ENCODE measurements at places on chromosomes 4 and X.
A peak's percentile ranks its signal among the peaks of the same experiment; 100 is the strongest.

DNA sequence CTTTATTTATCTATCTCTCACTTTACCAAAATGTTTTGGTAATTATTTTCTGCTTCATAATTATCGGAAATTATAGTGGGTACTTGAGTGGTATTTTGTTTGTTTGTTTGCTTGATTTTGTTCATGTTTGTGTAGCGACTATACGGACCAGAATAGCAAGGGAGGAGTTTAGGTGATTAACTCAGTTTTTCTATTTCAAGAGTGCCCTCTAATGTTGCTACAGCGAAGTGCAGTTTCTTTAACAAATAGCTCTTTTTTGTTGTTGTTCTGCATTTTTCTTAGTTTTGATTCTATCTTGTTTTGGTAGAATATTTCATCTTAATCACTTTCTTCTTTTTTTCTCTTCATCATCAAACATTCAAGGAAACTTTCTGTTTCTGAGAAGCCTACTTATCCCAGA is 40.8 kb upstream of the QRFPR start:
- DNase-seq, result no peak

GRCh38 chr4:123986268-123986798 is 589.7 kb downstream of the SPRY1 start:
- DNase-seq, result peak; percentile 97

- no peak for DNase-seq
Observed at GRCh38 chr4:76989391-76990061, 40.0 kb downstream of the SEPTIN11 start.

DNA sequence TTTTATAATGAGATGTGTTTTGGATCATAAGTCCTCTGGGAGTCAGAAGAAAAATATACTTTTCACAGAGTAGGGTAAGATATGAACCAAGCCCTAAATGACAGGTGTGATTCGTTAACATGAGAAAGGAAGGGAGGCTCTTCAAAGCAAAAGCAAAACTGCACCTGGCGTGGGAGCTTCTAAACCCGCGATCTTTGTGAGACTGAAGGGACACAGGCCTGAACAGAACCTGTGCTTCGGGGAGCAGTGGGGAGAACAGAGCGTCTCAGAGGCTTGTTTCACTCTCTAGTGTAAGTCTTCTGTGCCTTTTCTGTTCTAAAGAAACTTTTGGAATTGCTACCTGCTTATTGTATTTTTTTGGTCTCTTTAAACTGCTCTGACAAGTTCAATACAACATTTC is 30.2 kb upstream of the CYP4V2 start:
- DNase-seq, result no peak

DNA sequence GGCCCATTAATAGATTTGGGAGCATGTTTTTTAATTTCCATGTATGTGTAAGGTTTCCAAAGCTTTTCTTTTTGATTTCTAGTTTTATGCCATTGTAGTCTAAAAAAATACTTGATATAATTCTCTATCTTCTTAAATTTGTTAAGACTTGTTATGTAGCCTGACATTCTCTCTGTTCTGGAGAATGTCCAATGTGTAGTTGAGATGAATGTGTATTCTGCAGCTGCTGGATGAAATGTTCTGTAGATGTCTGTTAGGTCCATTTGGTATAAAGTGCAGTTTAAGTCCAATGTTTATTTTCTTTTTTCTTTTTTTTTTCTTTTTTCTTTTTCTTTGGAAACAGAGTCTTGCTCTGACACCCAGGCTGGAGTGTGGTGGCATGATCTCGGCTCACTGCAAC is 378.5 kb upstream of the MAD2L1 start:
- DNase-seq, result no peak

DNA sequence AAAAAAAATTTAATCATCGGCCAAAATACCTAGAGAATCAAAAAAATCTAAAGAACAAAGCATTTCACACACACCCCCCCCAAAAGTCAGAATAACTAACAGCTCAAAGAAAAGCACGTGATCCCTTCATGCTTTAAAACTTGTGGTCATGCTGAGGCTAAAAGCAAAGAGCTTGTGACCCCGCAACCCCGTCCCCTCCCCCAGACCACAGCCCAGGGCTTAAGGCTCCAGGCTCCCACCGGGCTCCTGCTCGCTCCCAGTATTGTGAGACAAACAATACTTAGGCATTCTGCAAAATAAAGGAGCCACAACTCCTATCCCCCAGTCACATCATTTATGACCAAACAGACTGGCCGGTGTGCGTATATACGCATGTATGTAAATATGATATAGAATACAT is 62.1 kb upstream of the CCDC160 start:
- no peak for DNase-seq

GRCh38 chr4:63233671-63234070 is 1175.6 kb downstream of the TECRL start:
- no peak for DNase-seq

DNA sequence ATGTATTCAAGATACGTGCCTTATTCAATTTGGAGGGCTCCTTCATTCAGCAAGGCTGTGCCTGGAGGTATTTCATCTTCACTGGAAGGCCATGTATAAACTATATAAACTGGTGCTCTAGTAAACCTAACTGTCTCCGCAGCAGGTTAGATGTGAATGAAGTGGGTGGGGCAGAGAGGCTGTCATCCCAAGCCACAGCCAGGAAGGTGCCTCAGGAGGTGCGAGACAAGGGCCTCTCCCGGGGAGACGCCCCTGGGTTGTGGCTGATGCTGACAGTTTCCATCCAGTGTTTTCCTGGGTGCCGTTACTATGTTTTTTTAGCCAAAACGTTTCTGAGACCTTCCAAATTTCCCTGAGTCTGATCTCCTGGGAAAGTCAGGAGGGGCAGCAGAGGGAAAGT is 221.5 kb upstream of the RPL34 start:
- no peak for DNase-seq

- no peak for DNase-seq
Observed at GRCh38 chr4:33176566-33176965, 2456.4 kb downstream of the PCDH7 start.

DNA sequence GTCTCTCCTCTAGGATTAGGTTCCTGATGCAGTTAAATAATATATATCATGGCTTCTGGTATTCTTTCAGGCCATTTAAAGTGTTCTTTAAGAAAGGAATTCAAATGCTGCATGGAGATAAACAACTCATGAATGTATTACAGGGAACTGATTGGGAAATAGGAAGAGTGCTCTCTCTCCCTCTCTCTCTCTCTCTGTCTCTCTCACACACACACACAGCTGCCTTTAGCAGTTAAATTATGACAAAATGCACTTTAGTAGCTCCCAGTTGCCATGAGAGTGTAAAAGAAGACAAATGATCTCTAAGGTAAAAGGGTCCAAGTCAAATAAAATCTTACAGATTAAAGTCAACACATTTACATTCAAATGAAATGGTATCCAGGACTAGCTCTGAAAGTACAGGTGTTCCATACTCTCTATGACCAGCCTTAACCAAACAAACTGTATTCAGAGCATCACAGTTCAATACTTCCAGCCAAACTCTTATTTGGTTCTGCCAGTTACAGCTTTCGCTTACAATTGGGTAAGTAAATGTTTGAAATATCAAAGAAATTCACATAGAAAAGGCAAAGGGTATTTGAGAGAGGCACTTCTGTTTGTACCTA is 94.7 kb upstream of the CXXC4 start:
- no peak for DNase-seq

GRCh38 chr4:184447664-184448063 is 26.7 kb downstream of the IRF2 start:
- DNase-seq, result no peak

GRCh38 chrX:46811121-46811520 is 25.7 kb upstream of the RP2 start:
- DNase-seq, result no peak

DNA sequence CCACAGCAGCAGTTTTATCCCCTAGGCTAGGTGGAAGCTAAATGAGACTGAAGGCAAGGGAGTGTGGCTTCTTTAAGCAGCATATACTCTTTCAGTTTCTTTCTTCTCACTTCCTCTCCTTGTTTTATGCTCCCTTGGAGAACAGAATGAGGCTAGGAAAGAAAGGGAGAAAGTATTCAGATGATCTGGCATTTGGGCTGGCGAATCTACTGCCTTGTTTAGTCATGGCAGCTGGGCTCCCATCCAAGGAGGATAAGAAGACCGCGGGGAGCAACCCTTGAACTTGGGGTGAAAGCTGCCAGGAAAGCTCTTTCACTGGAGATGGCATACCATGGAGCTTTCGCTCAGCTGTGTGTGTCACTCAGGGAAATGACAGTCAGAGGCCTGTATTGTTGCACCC is 72.1 kb downstream of the ARHGEF38 start:
- no peak for DNase-seq

DNA sequence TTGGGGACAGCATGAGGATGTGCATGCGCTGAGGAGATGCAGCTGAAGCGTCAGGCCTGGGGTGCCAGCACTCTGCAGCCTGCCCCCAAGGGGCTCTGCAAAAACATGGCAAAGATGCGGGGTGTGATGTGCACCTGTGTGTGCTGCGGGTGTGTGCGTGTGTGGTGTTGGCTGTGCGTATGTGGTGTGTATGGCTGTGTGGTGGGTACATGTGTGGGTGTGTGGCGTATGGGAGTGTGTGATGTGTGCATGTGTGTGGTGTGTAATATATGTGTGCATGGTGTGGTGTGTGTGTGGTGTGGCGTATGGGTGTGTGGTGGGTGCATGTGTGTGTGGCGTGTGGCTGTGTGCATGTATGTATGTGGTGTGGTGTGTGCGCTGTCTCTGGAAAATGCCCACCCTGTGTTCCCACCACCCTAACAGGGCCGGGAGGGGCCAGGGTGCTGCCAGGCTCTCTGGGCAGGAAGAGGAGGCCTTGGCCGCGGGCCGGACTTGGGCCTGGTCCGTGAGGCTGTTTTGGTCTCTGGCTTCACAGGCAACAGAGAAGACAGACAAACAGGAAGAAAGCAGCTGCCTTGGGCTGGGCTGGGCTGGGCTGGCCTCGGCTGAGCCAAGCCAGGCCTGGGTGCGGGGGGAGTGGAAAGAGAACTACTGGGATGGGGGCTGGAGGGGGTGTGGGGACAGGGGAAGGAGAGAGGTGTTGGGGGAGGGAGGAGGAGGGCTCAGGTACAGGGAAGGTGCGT is 1.1 kb upstream of the AVPR2 start:
- no peak for DNase-seq

- DNase-seq, result no peak
Observed at GRCh38 chr4:15293711-15294110, 134.1 kb upstream of the C1QTNF7 start.

DNA sequence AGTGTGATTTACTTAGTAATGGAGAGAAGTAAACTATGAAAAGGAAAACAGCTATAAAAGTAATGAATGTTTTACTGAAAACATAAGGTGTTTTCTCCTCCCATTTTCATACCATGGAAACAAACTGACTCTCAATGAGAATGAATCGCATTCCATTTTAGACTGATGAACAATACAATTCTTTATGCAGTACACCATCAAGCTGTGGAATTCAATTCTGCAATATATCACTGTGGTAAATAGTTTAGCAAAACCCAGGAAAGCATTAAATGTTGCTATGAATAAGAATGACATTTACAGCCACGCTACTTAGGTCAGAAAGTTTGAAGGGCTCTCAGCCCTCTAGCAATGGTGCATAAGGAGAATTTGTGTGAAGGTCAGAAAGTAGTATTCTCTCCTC is 7.4 kb downstream of the DCAF8L2 start:
- no peak for DNase-seq

GRCh38 chr4:158540125-158540907 is 18.6 kb downstream of the RXFP1 start:
- no peak for DNase-seq

DNA sequence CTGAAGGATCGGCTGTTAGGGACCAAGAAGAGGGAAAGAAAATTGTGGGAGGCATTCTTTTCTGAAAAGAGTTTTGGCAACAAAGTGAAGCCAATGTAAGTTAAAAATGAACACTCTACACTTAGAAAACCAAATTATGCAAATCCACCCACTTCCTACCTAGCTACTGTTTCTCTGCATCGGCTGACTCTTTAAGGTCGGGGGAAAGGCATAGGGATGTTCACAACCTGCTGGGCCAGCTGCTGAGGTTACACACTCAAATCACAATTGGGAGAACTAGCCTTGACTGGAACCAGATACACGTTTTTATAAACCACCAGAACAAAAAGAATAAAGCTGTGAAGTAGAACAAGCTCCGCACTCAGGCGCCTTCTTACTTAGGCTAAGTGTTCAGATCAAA is 165.7 kb downstream of the LDB2 start:
- DNase-seq, result no peak

- DNase-seq, result no peak
Observed at GRCh38 chr4:177239477-177239876, 70.2 kb upstream of the NEIL3 start.

GRCh38 chr4:113950207-113950606 is 29.2 kb downstream of the ARSJ start:
- no peak for DNase-seq

DNA sequence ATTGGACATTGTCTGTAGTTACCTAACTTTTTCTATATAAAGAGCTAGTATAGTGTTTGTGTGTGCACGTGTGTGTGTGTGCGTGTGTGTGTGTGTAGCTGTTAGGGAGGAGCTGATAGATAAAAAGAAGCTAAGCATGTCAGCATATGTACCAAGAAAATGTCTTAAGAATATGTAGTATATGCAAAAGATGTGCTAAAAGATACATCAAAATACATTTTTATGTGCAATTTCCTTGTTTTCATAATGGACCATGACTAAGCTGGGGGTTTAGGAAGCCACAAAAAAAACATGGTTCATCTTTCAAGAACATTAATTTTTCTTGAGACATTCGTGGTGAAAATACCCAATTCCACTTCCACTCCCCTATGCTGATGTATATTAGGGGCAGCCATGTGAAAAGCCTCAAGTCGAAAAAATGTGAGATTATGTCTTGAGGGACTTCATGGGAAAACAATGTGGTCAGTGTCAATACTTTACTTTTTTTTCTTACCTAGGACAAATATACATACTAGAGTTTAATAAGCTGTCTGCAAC is 1599.7 kb downstream of the ARAP2 start:
- peak; percentile 84 for DNase-seq

- no peak for DNase-seq
Observed at GRCh38 chr4:111120191-111120590, 497.3 kb upstream of the PITX2 start.

DNA sequence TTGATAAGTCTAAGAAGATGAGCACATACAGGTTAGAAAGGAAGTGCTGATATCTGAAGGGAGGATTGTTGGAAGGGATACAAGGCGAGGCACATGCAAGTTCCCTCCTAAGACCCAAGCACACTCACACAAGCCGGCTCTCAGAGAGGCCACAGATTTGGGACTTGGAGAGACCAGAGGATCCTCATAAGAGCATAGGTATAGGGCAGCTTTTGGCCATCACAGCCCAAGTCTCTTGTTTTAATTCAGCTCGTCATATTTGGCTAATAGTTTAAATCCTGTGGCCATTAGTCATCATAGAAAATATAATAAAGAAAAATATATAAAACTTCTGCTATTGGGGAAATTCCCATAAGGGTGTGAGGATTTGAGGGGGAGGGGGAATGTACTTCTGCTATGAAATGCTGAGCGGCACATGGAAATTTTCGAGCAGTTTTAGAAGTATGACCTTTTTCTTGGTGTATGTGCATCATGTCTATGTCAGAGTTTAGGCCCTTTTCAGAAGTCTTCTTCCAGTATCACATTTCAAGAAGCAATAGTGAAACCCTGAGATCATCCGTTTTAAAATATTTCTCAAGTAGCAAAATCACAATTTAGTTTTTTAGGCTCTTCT is 97.7 kb downstream of the NFKB1 start:
- peak; percentile 63 for DNase-seq

GRCh38 chrX:38342853-38343778 is 9.3 kb upstream of the OTC start:
- no peak for DNase-seq
